ENCODE measurements at places on chromosomes 1 and 21.

DNA sequence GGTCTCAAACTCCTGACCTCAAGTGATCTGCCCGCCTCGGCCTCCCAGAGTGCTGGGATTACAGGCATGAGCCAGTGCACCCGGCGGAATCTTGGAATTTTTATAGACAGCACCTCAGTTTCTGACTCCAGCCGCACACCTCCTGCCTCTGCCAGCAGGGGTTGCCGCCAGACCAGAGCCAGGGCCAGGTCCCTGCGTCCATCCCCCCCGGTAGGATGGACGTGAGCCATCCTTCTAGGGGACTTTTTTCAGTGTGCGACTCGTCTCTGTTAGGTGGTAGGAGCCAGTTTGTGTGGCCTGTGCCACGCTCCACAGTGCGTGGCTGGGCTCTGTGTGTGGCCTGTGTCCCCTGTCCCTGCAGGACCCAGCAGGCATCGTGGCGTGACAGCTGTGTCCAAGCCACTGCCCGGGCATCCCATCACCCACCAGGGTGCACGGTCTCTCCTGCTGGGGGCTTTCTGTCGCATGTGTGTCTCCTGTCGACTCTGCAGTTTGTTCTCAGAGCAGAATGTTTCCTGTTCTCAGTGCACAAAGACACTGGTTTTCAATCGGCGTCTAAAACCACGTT is 15.6 kb downstream of the CSTB start:
- DNase-seq: no peak

DNA sequence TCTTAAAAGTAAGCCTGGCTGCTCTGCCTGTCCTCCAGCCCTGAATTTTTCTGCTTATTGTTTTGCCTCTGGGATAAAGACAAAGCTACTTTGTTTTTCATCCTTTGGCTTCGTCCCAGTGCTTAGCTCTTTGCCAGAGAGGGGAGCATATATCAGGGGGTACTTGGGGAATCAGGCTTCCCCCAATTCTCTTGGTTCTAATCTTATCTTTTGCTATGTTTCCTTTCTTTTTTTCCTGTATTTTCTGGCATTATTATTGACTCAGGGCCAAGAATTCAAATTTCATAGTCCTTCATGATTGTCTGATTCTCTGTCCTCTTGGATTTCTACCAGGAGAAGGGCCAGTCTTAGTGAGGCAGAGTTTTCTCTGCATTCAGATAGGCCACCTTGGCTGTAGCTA is 51.2 kb downstream of the GIPC2 start:
- no peak for DNase-seq

DNA sequence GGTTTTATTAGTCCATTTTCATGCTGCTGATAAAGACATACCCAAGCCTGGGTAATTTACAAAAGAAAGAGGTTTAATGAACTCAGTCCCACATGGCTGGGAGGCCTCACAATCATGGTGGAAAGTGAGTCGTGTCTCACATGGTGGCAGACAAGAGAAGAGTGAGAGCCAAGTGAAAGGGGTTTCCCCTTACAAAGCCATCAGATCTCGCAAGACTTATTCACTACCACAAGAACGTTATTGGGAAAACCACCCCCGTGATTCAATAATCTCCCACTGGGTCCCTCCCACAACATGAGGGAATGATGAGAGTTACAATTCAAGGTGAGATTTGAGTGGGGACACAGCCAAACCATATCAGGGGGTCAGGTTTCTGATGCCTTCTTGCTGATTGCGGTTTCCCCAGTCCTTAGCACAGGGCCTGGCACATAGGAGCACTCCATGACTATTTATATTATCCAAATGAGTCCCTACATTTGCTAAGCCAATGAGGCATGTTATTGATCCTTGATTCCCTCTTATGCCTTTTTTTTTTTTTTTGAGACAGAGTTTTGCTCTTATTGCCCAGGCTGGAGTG is 35.3 kb upstream of the PAXBP1 start:
- no peak for DNase-seq

- DNase-seq: no peak
These were observed 33.9 kb downstream of the RUNX3 start for GRCh38 chr1:24896176-24896575.

DNA sequence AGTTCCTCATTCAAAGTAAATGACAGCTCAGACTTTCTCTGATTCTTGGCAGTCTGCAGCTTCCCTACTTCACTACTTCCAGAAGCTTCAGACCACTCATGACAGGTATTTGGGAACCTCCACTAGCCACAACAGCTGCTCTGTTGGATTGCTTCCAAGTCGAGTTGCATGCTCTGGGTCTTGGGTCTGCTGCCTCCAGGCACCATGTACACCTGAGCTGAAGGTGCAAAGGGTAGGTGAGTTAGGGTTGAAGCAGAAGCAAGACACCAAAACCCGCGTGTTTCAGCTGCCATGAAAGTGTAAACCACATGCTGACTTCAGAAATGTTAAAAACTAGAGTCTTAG is 62.7 kb downstream of the ZNF684 start:
- DNase-seq: no peak

DNA sequence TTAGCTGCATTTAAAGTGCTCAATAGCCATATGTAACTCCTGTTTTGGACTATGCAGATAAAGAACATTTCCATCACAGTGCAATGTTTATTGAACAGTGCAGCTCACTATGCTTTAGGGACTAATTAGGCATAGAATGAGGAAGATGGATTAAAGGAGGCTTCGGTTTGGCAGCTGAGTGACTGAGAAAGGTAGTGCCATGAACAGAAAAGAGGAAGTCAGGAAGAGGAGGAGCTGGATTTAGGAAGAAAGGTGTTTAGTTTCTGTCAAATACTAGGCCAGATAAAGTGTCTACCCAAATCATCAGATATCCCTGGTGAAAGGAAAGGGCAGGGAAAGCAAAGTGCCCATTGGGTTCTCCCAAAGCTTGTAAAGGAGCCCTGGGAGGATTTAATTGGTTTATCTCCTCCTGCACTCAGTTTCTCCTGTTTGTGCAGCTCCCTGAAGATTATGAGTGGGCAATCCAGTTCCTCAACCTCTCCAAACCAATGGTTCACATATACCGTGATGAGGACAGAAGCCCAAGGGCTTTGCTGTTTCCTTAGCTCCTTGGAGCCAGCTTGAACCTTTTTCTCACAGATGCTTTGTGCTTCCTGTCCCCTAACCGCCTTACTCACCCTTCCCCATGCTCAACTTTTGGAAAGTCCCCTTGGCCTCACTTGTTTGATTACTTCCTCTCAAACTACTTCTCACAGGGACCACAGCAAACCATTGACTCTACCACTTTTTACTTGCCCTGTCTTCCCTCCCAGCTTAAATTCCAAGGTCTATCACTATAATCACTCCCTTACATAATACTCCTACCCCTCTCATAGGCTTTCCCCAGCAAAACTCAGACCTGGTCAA is 3.5 kb upstream of the RAP1A start:
- no peak for DNase-seq

GRCh38 chr1:214296860-214297745 is 16.1 kb downstream of the SMYD2 start:
- DNase-seq: no peak

- no peak for DNase-seq
These were observed 7.6 kb downstream of the MAN1C1 start for GRCh38 chr1:25624156-25624555.
